CD4-positive, alpha-beta T cell treated with Interleukin-4 for 4 hours (primary cell): ENCODE measurements at places on chromosomes 3 and 15.

GRCh38 chr3:135452881-135453280, 512.6 kb upstream of the PPP2R3A start:
- no peak for DNase-seq

DNA sequence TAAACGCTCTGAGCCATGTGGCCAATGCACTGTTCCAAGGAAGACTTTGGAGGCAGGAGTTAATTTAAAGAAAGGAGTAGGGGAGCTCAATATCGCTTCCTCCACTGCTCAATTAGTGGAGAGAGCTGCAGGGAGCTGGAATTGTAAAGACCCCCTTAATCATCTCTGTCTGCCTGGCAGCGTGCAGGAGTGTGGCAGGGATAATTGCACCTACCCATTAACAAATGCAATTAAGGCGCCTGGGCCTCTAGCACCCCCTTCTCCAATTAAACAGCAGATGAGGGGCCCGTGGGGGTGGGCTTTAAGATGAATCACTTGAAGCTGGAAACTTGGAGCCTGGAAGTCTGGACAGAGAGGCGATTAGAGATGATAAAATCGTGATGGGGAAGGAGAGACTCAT, 61.7 kb upstream of the GLCE start:
- DNase-seq = no peak

DNA sequence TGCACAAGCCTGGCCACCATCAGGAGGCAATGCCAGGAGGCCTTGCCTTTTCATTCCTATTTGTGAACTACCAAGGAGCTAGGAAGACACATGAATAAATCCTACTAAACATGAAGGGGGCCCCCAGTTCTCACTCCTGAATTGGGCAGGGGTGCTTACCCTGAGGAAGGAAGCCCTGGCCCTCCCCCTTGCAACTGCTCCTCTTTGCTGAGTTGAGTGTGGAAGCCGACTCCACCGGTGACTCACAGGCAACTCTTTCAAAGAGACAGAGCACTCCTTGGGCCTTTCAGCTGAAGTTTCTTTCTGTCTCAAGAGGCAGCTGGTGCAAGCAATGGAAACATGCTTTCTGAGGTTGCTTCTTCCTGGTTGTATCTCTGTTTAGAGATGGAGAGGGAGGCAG, 1.7 kb downstream of the GABRG3 start:
- DNase-seq = no peak

GRCh38 chr3:77039606-77040171, at the start of gene ROBO2:
TSS of gene ROBO2 (plus strand) at chr3:77040099. CDS start at chr3:77040786, 687 bp downstream.
- DNase-seq = no peak
